Right ventricle myocardium inferior (tissue), 1 donor: ENCODE measurements at places on chromosomes 3 and 15.

DNA sequence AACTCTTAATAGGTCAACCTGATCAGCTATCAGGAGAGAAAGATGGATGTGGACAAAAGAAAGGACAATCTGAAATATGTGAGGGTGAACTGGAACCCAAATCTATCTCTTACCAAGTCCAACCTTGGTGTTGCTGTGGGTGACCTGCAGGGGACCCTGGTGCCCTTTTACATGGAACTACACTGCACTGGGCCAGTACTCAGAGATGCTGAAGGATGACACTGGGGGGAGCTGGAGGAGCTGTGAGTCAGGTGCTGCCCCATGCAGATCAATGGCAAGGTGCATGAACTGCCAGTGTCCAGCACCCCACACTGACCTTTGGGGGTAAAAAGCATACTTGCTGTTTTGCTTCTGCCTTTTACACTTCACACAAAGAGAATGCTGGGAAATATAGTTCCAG is 55.6 kb upstream of the TBC1D5 start:
- DNase-seq, result no peak

DNA sequence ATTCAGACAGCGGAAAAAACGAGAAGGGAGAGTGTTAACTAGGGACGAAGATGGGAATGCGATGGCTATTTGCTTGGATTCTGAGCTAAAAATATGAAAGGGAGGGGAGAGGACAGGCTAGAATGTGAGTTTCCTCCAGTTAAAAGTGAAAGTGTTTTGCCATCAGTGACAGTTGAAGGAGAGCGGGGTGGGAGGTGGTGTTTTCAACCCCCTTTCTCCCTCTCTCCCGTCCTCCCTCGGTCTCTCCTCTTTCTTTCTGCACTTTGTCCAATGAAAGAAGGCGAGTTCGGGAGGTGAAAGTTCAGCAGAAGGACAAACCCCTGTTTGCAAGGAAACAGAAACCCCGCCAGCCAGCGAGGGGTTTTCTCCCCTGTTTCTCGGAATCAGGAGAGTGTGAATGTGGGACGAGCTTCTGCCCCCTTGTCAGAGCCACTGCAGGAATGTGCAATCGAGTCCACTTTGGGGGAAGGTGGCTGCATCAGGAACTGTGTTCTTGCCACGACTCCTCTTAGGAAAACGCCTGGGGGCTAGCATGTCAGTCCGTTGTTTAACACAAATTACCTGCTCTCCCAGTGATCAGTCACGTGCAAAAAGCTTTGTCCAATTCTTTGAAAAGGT is 975 bp upstream of the FOXP1 start:
- peak; percentile 70 for DNase-seq

DNA sequence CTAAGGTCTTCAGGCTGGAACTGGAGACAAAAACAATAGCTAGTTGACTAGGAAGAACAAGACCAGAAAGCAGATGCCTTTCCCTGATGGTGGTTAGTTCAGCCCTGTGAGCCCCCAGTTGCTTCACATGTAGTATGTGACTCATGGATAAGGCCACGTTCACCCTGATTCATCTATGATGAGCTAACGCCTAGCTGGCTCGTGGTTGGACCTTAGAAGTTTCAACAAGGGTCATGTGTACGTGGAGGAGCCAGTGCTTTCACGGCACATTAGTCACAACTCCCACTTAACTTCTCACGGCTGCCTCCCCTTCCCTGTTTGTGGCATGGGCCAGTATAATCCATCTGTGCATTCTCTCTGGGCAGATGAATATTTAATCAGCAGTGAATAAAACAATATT is 20.6 kb downstream of the COL8A1 start:
- DNase-seq, result no peak

GRCh38 chr3:108552267-108553159 is 36.7 kb downstream of the CIP2A start:
- DNase-seq, result no peak
